ENCODE measurements at places on chromosomes 2 and 18.

- DNase-seq: no peak
Observed at GRCh38 chr2:176479961-176480360, 210.7 kb downstream of the MTX2 start.

- DNase-seq: no peak
Observed at GRCh38 chr2:96617012-96617411, 21.1 kb downstream of the KANSL3 start.

GRCh38 chr2:14348247-14348646 lies 284.3 kb upstream of the LRATD1 start:
- no peak for DNase-seq

DNA sequence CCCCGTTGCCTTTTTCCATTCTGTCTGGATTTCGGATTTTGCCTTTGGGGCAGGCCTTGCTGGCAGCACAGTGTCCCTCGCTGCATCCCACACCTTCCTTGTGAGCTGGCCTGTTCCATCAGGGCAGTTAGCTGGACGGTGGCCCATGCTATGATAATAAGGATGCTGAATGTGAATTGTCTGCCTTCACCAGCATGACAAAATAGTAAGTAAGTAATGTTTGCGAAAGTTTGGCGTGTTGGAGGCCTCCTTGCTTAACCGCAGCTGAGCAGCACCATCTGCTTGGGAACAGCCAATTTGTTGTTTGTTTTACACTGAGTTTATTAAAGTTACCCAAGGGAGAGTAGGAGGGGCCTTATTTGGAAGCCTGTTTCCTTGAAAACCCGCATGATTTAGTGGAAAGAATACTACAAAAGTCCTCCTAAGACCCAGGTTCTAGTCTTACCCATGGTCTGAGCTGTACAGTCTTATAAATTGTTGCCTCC lies 469.7 kb upstream of the FANCL start:
- DNase-seq: no peak

- no peak for DNase-seq
Observed at GRCh38 chr2:238286551-238286950, 1.9 kb downstream of the PER2 start.

GRCh38 chr2:234422981-234423431 lies 73.9 kb downstream of the ARL4C start:
- no peak for DNase-seq

GRCh38 chr2:105537466-105537865 lies 138.6 kb upstream of the FHL2 start:
- no peak for DNase-seq

DNA sequence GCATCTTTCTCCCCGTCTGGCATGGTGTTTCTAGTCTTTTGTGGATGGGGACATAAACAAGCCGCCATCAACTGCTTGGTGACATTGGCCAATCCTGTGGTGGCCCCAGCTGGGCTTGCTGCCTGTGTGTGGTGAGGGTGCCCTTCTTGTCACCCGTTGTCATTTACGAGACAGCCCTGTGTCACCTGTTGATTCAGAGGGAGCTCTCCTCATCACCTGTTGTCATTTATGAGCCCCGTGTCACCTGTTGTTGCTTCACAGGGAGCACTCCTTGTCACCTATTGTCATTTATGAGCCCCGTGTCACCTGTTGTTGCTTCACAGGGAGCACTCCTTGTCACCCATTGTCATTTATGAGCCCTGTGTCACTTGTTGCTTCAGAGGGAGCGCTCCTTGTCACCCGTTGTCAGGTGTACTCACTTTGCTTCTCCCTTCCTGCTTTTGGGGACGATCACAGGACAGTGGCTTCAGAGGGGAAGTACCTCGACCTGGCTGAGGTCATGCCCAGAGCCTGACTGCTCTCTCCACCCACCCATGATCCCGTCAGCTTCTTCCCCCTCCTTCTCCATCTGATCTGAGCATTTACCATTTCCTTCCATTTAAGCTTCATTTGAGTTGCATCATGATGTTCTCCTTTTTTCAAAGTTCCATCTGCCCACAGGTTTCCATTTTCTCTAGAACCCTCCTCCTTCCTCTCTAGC lies 29.1 kb downstream of the HPCAL1 start:
- peak; percentile 46 for DNase-seq
